ENCODE measurements at places on chromosomes 6 and 20.

DNA sequence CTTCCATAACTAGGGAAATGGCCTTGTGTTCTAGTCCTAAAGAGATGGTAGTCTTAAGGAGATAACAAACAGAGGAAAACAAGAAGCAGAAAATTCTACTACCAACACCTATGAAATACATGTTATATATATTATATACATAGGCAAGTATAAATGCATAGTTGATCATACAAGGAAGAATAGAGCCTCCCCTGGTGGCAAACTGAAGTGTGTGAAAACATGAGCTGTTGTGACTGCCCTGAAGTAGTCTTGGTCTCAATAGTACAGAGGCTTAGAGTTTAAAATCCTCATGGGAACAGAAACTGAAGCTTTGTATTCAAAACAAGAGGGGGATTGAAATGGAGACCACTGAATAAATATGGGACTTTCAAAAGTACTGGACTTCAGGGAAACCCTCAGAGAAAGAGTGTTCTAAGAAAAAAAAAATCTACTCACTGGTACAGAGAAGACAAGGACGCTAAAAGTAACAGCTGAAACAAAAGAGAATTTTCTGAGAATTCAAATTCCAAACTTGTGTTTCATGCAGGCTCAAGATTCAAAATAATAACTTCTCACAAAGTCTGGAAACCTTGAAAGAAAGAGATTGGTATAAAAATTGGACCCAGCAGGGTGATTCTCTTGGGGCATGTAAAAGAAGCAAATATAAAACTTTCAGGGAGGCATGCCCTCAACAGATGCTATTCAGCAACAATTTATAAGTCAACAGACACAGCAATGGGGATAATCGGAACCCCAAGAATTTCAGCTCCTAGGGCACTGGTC, 59.7 kb upstream of the SAMD3 start:
- no peak for DNase-seq

GRCh38 chr6:124958759-124959354, 3.4 kb upstream of the RNF217 start:
- peak; percentile 45 for DNase-seq

DNA sequence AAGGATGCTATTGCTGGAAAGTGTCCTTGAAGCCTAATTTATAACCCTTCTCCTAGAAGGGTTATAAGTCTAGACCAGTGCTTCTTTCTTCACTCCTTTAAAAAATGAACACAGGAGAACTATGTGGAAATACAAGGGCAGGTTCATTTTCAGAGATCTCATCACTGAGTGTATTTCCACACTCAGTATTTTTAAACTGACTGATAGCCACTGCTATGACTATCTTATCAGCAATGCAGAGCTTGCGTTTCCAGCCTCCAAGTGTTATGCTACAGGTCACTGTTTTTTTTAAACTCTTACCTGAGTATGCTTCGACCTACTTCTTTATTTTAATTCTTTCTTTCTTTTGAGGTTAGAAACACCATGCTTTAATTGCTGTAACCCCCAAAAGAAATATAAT, 319.1 kb downstream of the ARHGAP18 start:
- DNase-seq, result no peak

- DNase-seq, result no peak
Measured at GRCh38 chr20:51934301-51935002, 132.1 kb upstream of the SALL4 start.

DNA sequence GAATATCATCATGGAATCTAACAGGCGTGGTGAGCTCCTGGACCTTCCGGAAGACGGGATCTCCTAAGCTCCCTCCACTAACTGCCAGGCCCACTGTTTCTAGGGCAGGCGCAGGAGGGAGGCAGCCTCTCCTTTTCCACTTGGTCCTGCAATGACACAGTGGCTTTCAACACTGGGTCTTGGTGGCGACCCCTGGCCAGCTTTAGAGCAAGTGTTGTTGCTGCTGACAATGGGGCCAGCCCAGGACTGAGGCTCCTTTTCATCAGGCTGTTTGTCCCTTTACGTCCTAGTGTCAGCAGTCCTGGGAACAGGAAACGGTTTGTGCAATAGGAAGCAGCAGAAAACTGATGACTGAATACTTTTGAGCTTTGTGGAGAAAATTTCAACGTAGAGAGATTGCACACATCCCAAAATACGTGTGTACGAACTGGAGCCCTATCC, 9.7 kb upstream of the QKI start:
- DNase-seq, result peak; percentile 73

GRCh38 chr6:87902383-87902782, 145.3 kb upstream of the SPACA1 start:
- no peak for DNase-seq

DNA sequence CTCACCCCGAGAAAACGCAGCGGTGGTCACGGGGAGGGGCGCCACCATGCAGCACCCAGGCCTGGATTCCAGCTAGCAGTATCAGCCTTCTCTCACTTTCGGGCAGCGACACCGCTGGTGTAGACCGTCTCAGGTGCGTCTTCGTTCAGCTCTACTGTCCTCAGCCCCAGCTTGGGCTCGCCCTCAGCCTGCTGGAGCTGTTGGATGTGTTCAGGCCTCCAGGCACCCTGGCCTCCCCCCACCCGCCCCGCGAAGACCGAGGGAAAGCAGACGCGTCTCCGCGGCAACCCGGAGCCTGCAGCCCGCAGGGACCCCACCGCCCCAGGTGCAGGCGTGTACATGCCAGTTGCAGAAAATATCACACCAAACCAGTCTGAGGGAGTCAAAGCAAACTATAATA, 60.8 kb upstream of the CARMIL1 start:
- no peak for DNase-seq

DNA sequence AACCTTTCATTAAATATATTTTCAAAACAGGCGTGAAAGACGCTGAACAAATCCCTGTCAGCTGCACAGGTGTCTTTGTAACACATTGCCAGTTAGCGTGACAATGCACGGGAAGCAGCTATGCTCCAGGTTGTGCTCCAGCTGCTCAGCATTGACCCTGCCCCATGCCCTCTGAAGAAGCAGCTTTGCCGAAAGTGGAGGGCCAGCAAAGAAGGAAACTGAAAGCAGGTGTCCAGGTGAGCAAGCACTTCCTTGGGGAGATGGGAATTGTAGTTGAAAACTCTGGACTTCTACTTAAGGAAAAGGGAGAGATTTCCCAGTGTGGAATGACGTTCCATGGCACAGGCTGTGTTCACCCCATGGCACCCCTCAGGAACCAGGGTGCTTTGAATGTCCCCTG, 125.7 kb downstream of the TTLL2 start:
- DNase-seq, result no peak

DNA sequence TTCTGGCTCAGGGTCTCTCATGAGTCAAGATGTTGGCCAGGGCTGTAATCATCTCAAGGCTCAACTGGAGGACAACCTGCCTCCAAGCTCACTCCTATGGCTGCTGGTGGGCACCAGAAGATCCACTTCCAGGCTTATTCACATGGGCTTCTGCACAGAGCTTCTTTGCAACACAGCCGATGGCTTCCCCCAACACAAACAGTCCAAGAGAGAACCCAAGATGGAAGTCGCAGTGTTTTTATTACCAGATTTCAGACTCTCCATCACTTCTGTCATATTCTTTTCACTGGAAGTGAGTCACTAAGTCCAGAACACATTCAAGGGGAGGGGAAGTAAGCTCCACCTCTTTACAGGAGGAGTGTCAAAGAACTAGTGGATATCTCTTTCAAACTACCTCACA, 75.5 kb downstream of the CD164 start:
- no peak for DNase-seq

DNA sequence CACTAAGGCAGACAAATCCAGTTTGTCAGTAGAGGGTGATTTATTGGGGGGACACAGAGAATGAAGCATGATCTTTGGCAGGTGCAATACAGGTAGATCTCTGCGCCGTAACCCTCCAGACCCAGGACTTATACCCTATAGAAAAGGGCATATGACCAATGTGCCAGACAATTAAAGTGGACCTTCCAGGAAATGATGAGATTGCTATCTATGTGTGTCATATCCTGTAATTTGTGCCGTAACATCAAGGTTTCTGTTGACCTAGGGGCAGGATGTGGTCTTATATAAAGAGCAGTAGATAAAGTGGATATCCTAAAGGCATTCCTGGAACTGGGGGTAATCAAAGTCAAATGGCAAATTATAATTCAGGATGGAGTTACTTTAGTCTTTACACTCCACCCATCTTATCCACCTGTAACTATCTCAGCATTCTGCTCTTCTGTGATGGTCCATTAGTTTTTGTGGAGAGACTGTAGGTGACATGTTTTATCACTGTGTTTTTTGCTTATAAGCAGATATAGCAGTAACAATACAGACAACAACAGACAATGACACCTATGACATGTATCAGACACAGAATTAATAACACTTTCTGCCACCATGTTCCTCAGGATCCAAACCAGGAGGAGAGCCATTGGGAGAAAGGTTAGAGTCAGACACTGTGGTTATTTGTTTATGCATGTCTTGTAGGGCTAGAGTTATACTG, 43.1 kb upstream of the ZNF337 start:
- peak; percentile 67 for DNase-seq

- DNase-seq, result no peak
Measured at GRCh38 chr20:36604952-36605398, 604 bp upstream of the RAB5IF start.

GRCh38 chr20:21509597-21510371, 4.1 kb downstream of the NKX2-2 start:
- no peak for DNase-seq

GRCh38 chr6:40210628-40211056, 276.4 kb upstream of the MOCS1 start:
- no peak for DNase-seq

GRCh38 chr6:157434349-157435033, 53.5 kb downstream of the ZDHHC14 start:
- no peak for DNase-seq

- DNase-seq, result peak; percentile 86
Measured at GRCh38 chr6:112040956-112041355, 12.9 kb upstream of the CCN6 start.
